Fibroblast of skin of right biceps (primary cell): ENCODE measurements at places on chromosomes 6 and 20.
A peak's percentile ranks its signal among the peaks of the same experiment; 100 is the strongest.

DNA sequence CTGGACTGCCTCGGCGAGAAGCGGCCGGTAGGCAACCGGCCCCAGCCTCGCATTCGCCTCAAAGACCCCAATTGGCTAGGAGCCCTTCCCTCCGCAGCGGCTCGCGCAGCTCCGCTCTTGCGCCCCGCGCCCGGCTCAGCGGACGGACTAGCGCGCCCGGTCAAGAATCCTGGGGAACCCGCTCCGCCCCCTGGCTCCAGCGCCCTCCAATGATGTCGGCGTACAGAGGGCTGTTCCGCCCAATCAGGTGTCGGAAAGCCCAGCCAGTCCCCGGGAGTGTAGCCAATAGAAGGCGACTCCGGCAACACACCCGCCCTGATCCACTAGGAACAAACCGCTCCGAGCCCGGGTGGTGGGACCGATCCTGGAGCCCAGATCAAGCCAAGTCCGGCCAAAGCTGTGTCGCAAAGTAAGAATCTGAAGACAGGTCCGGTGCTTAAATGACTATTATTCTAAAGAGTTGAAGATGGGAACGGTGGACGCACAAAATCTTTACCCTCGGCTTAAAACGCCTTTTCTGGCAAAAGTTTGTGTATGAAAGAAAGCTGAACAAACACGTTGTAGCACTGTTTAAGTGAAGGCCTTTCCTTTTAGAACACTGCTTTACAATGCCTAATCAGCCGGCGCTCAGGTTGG lies 132.2 kb downstream of the OGFRL1 start:
- DNase-seq, result peak; percentile 94

- no peak for DNase-seq
Observed at GRCh38 chr6:35765739-35766138, 10.7 kb upstream of the CLPSL2 start.

DNA sequence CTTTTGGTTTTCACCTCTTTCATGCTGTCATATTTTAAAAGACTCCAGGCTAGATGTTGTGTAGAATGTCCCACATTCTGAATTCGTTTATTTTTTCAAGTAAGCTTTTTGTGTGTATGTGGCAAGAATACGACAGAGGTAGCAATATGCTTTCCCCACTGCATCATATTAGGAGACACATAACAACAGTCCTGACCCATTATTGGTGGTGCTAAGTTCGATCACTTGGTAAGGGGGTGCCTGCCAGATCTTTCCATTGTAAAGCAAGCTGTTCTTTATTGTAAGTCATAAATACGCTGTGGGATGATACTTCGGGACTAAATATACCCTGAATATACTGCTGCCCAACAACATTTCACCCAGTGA lies 588 bp upstream of the NCOA3 start:
- DNase-seq, result no peak

GRCh38 chr6:40849546-40849945 lies 189.5 kb downstream of the UNC5CL start:
- no peak for DNase-seq

GRCh38 chr6:88262332-88262731 lies 96.2 kb upstream of the CNR1 start:
- no peak for DNase-seq

DNA sequence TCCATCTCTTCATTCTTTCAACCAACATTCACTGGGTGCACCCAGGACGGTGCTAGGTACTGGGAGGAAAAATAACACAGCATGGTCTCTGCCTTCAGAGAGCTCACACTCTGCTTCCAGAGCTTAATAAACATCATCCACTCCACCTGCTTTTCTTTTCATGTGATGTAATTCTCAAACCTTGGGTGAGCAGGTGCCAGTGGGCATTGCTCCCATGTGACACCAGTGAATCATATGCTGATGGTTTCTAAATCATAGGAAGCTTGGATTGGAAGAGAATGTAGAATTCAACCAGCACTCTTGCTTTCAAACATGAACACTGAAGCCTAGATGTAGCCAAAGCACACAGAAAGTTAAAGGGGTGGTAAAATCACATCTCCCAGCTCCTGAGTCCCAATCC lies 189.8 kb downstream of the FOXA2 start:
- DNase-seq, result no peak

DNA sequence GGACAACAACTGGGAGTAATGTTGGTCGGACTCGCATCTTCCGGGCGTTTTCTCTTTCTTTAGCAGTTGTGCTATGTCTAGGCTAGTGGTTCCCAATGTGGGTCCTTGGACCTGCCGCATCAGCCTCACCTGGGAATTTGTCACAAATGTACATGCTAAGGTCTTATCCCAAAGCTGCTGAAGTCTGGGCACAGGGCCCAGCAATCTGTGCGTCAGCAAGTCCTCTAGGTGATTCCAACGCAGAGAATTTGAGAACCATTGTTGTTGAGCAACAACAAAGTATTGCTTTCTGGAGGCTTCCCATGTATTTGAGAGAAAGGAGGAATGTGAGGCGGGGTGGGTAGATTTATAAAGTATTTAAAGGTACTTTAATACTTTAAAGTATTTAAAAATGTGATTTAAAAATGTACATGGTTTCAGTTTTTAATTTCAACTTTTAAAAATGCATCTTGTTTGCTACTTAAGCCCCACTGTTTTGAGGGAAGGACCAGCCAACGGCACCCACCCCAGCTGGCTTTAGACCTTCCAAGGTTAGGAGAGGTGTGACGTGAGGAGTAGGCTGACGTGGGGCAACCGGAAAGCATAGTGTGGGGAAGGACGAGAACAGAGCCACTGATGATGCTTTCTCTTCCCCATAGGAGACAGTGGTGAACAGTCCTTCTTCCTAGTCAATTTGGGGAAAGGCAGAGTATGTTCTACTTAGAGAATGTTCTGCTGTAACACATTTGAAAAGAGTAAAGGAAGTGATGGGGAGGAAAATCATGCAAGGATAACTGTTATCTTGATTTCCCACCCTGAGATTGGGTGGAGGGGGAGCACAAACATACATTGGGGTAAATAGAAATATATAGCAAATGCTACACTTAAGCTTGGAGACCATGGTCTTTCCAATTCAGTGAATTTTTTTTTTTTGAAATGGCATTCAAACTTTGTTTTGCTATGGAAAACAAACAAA lies 4.3 kb downstream of the UST start:
- DNase-seq, result peak; percentile 52

- DNase-seq, result no peak
Observed at GRCh38 chr6:139117734-139118133, 17.1 kb upstream of the HECA start.

- peak; percentile 12 for DNase-seq
Observed at GRCh38 chr6:149268768-149269167, 48.7 kb upstream of the TAB2 start.

DNA sequence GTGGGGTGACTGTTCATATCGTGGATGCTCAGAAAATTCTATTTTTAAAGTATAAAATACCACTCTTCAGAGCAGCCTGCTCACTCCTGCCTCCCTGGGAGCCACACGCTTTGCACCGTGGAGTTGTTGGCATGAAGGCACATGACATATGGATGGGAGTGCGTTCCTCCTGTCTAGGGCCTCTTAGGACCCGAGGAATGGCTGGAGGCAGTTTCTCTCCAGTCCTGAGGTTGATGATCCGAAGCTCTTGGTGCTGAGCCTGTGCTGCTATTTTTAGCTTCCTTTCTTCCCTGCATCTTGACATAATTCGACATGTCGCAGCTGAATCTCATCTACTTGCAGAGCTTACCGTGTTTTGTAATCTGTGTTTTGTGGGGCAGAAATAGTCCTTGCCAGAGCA lies 73.9 kb downstream of the PHACTR3 start:
- DNase-seq, result no peak

GRCh38 chr20:62888406-62888805 lies 26.8 kb upstream of the TCFL5 start:
- DNase-seq, result no peak

DNA sequence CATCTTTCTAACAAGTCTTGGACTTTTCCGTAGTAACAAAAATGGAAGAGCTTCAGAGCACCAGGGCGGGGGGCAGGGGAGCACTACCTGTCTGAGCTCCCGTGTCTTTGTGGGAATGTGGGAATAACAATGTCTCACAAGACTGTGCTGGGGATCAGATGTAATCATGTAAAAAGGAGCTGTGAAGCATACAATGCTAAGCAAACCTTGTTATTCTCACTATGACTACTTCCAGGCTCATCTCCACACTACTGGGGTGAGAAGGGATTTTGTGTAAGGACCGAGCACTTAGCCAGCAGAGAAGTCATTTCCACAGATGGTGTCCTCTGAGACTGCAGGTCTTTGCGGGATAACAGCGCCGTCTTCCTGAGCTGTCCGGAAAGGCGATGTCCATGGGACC lies 27.1 kb downstream of the PRR18 start:
- no peak for DNase-seq

- DNase-seq, result no peak
Observed at GRCh38 chr20:60729135-60729900, 522.7 kb upstream of the CDH4 start.

DNA sequence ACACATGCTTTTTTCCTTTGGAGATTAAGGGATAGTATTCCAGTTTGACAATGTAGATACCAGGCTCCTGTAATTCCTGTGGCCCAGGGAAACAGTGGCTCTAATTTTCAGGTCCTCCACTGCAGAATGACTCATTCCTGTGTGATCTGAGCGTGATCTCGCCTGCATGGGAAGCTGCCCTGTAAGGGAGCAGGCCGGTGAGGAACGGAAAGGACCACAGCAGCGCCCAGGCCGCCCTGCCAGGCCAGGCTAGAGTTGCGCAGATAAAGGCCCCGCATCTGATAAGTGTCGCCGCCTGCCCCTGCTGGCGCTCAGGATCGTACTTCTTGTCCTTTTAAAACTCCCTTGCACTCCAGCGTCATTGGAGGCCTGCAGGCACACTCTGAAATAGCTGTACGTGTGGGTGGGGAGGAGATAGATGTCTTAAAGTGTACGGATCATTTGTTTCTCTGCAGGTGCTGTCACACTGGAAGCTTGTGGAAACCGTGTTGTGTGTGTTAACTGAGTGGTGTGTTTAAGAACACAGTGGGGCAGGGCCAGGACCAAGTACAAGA lies 60.7 kb downstream of the SYNJ2 start:
- peak; percentile 83 for DNase-seq

GRCh38 chr6:43308101-43308989 lies at the start of gene CRIP3:
Gene CRIP3 (minus strand): TSS chr6:43308826. CDS start chr6:43308792, 34 bp downstream.
- peak; percentile 61 for DNase-seq

- no peak for DNase-seq
Observed at GRCh38 chr6:28920281-28920680, 3.5 kb downstream of the TRIM27 start.

GRCh38 chr6:1162367-1163275 lies 149.3 kb upstream of the FOXQ1 start:
- DNase-seq, result no peak

- no peak for DNase-seq
Observed at GRCh38 chr6:152386131-152386530, 251.0 kb downstream of the SYNE1 start.

- DNase-seq, result peak; percentile 95
Observed at GRCh38 chr6:100084316-100084990, 90.4 kb upstream of the MCHR2 start.

GRCh38 chr6:335572-335971 lies 43.3 kb downstream of the DUSP22 start:
- DNase-seq, result no peak

DNA sequence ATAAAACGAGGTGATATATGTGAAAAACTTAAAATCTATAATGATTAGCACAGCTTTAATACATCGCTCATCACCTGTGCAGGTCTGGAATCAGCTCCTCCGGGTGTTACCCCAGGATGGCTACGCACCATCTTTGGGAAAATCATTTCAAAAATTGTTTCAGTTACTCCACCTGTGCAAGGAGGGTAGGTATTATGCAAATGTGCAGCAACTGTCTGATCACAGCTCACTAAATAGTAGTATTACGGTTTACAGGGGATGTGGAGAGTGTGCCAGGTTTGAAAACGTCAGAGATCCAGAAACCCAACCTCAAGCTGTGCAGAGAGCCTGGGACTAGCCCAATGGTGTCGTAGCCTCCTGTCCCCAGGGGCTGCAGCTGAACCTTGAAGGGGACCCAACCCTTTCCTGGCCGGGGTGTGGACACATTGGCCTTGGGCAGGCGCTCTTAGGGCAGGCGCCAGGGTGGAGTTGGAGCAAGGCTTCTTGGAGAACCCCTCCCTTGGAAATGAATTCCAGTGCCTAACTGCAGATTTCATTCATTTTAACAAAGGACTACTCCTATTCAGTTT lies 24.2 kb upstream of the SGK1 start:
- no peak for DNase-seq

DNA sequence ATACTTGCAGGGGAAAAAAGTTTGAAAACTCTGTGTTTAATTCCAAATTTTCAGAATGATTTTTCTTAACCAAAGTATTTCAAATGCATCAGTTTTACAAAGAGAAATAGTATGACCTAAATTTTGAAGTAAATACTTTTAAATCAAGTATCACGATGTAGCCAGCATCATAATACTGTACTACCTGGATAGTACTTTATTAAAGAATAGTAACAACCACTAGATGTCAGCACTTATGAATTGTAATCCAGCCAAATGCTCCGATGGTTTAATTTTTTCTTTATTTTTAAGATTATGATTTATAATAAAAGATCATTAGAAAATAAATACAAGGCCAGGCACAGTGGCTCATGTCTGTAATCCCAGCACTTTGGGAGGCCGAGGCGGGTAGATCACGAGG lies 37.2 kb upstream of the HACE1 start:
- no peak for DNase-seq

DNA sequence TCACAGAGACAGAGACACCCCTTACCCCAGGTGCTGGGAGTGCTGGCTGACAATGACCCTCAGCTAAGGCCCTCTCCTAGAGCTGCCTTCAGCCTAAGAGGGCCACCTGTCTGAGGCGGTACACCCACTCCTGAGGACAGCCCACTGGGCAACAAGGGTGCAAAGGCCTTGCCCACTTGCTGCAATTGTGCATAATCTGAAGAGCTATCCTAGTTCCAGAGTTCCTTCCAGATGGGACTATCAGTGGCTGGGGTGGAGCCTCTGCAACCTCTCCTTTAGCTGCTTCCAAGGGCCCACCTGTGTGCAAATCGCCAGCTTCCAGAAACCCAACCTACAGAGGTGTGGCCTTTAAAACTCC lies 87.5 kb downstream of the PREX1 start:
- no peak for DNase-seq

GRCh38 chr6:32118782-32119628 lies 9.0 kb downstream of the ATF6B start:
- peak; percentile 77 for DNase-seq

- DNase-seq, result no peak
Observed at GRCh38 chr6:82419132-82419581, 55.5 kb downstream of the TPBG start.

GRCh38 chr20:54598352-54598751 lies 123.0 kb downstream of the DOK5 start:
- no peak for DNase-seq

DNA sequence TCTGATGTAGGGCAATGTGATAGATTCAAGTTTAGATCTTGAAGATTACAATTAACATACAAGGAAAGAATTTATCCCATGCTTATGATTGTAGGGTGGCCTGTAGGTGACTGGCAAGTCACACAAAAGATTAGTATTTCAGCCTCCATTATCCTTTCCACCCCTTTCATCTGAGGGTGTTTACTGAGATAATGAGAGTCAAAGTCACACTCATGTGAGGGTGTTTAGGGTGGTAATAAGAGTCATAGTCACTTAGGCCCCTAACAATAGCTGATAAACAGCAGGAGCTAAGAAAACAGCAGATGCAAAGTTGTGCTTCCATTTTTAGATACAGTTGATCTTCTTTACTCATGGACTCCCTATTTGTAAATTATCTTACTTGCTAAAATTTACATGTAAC lies 11.4 kb downstream of the FAM184A start:
- DNase-seq, result no peak
